Body of pancreas (tissue), 4 donors: ENCODE measurements at places on chromosomes 6 and 20. TPM values are rescaled to one million over a fixed set of nuclear protein-coding genes. Genes with fewer than 3 reads are reported as not detected.
A peak's percentile ranks its signal among the peaks of the same experiment; 100 is the strongest.

The FAM162B gene
- not detected for total RNA-seq

The PRR18 gene
- total RNA-seq, result not detected

The HSD17B8 gene
- total RNA-seq, result 29.1 TPM

The MOG gene
- not detected for total RNA-seq

- no peak for DNase-seq
Observed at GRCh38 chr6:108365478-108365877, 70.6 kb downstream of the AFG1L start.

- DNase-seq, result peak; percentile 11
Observed at GRCh38 chr20:21640556-21640955, 64.9 kb upstream of the PAX1 start.

DNA sequence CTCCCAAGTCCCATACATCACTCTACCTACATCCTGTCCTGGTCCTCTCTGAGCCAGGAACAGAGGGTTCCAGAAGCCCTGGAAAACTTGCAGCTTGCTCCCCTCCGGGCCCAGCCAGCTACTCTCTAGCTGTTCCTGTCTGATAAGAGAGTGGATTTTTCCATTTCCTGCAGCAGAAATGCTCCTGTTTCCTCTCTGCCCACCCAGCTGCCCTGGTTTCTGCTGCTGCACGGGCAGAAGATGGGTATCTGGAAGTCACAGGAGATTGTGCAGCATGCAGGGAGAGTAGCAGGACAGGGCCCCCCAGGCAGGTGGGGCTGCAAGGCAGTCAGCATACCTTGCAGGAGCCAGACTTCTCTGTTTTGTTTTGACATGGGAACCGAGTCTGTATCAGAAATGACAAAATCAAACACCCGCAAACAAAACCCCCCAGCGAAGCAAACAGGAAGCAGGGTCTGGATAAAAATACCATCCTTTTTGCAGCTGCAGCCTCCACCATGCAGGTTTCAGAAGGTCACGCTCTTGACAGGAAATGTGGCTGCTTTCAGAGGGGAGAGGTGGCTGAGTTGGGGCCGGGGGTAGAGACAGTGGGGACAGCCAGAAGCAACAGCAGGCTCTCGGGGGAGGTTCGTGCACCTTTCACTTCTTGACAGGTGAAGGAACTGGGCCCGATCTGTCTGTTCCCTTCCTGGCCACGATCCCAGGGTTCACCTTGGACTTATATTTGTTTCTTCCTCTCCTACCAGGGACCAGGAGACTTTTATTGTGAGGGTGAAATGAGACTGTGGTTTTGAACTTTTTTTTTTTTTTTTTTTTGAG is 50.8 kb upstream of the FAM83D start:
- DNase-seq, result no peak

DNA sequence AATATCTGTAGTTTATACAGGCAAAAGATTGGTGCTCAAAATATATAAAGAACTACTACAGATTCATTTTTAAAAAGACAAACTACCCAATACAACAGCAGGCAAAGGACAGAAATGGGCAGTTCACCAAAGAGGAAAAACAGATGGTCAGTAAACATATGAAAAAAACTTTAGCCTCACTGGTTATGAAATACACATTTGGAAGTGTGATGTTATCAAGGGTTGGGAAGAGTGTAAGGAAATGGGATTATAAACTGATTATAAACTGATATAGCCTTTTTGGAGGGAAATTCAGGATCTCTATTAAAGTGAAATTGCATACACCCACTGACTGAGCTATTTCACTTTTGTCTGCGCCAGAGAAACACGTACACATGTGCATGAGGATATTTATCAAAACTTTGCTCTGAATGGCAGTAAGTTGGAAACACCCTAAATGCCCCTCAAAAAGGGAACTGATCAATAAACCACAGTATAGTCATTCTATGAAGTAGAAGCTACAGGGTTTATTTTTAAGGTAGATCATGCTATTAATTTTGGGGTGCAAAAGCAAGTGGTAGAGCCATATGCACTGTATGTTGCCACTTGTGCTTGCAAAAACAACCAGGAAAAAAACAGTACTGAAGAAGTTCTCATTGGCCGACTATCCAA is 32.2 kb upstream of the ARFGEF2 start:
- no peak for DNase-seq

DNA sequence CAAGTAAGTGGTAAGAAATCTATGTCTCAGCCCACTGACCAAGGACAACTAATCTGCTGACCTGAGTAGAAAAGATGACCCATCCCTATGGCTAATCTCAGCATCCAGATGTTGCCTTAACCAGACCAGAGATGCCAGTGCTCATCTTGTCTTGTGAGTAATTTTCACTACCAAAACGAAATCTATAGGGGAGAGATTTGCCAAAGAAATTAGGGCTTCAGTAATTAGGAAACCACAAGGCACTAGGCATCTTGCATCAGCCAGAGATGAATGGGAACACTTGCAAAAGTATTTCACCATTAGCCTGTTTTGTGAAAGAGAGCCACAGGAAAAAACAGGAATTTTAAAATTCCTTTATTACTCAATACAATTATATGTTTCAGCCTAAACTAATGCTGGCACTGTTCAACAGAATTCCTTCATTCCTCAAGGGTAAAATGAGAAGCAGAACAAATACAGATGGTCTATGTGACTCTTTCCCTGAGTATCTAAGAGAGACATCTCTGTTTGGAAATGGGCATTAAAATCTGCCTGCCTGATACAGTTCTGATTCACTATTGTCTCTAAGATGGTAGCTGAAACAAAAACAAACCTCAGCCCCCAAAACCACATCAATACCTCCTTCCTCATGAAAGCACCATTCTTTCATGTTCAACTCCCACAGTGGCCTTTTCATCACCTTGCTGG is 87.8 kb downstream of the GMDS start:
- no peak for DNase-seq

DNA sequence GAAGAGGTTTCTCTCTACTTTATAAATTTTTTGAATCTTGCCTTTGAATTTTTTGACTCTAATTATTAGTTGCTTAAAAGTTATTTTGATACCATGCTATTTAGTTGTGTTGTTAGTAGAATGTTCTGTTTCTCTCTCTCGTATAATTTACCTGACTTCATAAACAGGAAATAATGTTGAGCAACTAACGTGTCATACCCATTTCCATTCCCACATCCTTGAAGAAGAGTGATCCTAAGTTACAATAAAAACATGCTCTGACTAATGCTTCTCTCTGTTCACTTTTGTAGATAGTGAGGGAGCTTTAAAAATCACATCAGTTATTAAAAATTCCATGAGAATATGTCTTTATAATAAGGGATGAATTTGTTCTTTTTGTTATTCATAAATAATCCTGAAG is 69.7 kb downstream of the SAMD5 start:
- no peak for DNase-seq
